ENCODE measurements at places on chromosomes 7 and 10.
A peak's percentile ranks its signal among the peaks of the same experiment; 100 is the strongest.

- DNase-seq, result no peak
These were observed 78.3 kb downstream of the SNX10 start for GRCh38 chr7:26370011-26370410.

- no peak for DNase-seq
These were observed 53.5 kb upstream of the MET start for GRCh38 chr7:116618338-116619128.

GRCh38 chr10:119391440-119392251, 150.9 kb downstream of the RGS10 start:
- peak; percentile 34 for DNase-seq

DNA sequence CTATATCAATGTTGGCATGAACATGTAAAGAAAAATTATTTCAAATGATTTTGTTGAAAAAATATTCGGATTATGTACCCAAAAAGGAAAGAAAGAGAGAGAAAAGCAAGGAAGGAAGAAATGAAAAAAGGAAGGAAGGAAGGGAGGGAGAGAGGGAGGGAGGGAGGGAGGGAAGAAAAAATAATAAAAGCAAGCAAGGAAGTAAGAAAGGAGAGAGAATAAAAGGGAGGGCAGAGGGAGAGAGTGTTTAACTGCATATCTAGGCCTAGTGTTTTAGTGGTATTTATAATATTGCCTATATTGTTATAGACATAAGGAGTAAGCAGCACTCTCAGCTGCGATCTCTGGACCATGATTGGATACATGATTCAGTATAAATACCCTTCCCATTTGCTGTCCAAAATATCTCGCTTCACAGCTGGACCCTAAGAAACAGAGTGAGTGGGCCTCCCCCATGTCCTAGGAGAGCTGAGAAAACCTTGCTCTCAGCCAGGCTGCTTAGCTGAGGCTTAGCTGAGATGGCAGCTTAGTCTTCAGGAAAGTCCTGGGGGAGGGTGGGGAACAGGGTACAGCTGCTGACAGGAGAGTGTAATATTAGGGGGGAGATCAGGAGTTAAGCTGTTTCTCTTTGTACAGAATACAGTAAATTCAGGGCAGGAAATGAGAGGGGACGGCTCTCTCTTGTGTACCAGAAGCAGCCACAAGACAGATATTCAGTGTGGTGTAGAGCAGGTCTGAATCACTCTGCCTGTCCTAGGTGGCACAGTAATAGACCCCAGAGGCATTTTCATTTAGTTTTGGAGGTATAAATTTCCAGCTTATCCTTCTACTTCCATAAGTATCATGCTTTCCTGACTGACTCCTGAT, 66.8 kb upstream of the TARP start:
- DNase-seq, result no peak

GRCh38 chr10:18359812-18360211, 219.6 kb downstream of the CACNB2 start:
- DNase-seq, result no peak

DNA sequence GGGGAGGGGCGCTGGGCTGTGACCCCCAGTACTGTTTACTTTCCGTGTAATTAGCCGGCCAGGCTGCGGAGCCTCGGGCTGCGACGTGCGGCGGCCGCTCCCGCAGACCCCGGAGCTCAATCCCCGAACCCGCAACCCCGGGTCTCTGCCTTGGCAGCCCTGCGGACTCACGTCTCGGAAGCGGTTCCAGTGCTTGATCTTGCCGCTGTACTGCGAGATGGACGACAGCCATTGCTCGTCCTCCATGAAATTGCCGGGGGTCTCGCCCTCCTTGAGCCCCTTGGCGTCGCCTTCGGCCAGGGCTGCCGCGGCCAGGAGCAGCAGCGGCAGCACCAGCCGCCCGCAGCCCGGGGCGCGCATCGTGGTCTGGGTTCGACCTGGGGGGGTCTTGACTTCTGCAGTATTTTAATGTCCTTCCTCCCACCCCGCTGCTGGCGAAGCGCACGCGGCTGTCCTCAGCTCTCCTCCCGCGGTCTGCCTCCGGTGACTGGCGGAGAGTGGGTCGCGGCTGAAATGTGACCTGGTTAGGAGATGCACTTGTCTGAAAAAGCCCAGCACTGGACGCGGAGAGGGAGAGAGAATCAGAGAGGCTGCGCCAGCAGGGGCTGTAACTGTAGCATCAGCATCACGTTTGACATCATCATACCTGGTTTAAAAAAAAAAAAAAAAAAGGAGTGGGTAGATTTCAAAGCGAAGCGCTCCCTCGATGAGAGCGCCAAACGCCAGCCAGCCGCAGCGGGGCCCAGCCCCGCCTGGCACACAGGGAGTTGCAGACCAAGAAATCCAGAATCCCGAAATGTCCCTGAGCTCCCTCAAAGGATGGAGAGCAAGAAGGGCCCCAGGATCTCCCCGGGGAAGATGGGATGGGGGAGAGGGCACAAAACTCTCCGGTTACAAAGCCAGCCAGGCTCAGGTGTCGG, at the start of gene SPOCK2:
Gene SPOCK2, minus strand, starts transcription at position 583 of the 920 bp plus-strand sequence. Its CDS starts 223 bp downstream, at position 360.
- DNase-seq, result peak; percentile 7

- DNase-seq, result no peak
These were observed 50.3 kb upstream of the SDK1 start for GRCh38 chr7:3250725-3251124.

DNA sequence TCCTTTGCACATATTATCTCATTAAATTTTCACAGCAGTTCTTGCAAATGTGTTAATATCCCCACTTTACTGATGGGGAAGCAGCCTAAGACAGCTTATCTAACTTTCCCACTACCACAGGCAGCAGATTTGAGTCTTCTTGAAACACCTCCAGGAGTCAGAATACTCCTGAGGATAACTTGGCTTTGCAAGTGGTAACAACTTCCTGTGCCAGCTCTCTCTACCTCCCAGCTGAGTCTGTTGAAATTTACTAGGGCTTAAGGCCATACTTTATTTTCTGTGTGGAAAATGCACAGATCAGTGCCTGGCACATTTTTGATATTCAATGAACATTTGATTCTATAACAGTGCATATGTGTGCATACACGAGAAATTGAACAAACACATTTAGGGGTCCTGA, 136.1 kb upstream of the COBL start:
- no peak for DNase-seq

DNA sequence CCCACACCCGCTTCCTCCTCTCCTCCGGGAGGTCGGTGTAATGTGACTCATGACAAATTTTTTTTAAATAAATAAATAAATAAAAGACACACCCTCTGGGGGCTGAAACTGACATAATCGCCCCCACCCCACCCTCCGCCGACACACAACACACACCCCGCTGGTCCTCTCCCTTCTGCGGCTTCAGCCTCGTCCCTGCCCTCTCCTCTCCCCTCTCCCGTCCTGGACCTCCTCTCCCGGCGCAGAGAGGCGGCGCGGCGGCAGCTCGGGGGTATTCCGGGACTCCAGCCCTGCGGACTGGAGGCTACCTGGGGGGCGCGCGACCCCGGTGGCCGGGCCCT, 686 bp downstream of the ABI1 start:
- peak; percentile 85 for DNase-seq

DNA sequence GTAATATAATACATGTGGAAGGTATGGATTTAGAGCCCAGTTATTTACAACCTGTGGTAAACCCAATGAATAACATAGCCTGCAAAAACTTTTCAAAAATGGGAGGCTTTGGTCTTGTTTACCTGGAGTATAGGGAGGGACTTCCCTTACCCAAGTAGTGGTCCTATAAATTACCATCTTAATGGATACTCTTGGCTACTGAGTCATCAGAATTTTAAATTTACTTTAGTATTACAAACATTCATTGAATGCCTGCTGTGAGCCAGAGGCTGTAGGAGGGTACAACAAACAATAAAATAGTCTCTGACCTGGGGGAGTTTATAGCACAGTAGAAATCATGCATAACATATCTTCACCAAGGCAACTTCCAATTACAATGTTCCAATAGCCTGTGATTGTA, 365.1 kb downstream of the BBS9 start:
- DNase-seq, result peak; percentile 25

DNA sequence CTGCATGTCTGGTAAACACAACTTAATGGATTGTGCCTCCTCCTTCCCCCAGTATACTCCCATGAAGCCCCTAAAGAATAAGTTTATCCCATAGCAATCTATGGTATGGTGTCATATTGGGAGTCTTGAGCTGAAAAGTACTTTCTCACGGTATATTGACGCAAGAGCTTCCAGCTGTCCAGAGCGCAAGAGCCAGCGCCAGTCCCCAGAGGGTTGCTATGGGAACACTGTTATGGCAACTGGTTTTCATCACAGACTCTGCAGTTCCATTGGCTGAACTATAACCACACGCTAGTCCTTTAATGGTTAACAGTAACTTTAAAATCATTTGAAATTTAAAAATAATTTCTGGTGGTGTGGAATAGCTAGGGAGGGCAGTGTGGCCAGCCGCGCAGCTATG, 46.9 kb downstream of the PRPF18 start:
- peak; percentile 91 for DNase-seq

DNA sequence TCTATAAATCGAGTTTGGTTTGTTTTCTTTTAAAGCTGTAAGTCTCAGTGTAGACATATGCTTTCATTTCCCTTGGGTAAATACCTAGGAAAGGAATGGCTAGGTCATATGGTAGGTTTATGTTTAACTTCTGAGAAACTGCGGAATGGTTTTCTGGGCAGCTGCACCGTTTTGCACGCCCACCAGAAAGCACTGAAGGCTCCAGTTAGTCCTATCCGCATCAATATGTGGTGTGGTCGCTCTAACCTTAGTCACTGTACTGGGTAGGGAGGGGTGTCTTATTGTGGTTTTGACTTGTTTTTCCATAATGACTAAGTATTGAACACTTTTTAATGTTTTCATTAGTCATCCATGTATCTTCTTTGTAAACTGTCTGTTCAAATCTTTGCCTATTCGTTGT, 279.5 kb upstream of the AKR1E2 start:
- DNase-seq, result peak; percentile 88

- DNase-seq, result no peak
These were observed 5.6 kb upstream of the MTPAP start for GRCh38 chr10:30354669-30355068.
